ENCODE measurements at places on chromosomes 13 and 19.
A peak's percentile ranks its signal among the peaks of the same experiment; 100 is the strongest.

- no peak for DNase-seq
These were observed 6.8 kb downstream of the CDX2 start for GRCh38 chr13:27962128-27962841.

DNA sequence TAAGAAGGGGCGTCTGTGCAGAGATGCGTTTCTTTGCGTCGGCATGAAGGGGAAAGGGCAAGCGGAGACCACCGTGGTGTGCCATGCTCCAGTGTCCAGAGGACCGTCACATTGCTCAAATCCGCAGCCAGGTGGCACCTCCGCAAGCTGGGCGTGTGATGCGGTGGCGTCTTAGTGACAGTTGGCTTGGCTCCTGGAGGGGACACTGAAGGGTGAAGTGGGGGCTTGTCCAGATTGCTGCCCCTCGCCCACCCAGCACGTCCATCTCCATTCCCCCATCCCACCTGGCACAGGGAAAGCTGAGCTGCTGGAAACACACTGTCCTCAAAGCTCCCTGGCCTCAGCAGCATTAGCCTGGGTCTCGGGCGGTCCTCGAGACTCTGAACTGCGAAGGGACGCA, 135.3 kb downstream of the SOX1 start:
- no peak for DNase-seq

- DNase-seq: no peak
These were observed 8.2 kb downstream of the IGFL4 start for GRCh38 chr19:46032597-46033025.

- DNase-seq: no peak
These were observed 174.6 kb upstream of the LSM14A start for GRCh38 chr19:33997690-33998089.

GRCh38 chr13:66367356-66367755, 862.8 kb downstream of the PCDH9 start:
- DNase-seq: no peak

DNA sequence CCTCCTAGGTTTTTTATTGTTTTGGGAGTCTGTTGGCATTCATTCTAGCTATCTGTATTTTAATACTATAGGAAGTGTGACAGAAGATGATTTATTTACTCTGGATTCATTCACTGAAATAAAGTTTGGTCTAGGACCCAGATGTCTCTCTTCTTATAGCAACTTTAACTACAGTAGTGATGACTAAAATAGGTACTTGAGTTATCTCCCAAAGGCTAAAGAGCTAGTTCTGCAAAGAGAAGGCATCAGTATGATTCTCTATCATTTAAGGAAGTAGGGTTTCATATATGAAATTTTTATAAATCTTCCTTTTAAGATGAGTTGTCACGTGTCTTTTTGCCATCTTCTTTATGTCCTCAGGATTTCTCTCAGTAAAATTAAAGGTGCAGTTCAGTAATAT, 507.4 kb downstream of the KCTD12 start:
- DNase-seq: no peak

GRCh38 chr19:17107546-17108452, 32.2 kb downstream of the MYO9B start:
- no peak for DNase-seq

GRCh38 chr19:30682146-30682998, 310.2 kb downstream of the ZNF536 start:
- no peak for DNase-seq

DNA sequence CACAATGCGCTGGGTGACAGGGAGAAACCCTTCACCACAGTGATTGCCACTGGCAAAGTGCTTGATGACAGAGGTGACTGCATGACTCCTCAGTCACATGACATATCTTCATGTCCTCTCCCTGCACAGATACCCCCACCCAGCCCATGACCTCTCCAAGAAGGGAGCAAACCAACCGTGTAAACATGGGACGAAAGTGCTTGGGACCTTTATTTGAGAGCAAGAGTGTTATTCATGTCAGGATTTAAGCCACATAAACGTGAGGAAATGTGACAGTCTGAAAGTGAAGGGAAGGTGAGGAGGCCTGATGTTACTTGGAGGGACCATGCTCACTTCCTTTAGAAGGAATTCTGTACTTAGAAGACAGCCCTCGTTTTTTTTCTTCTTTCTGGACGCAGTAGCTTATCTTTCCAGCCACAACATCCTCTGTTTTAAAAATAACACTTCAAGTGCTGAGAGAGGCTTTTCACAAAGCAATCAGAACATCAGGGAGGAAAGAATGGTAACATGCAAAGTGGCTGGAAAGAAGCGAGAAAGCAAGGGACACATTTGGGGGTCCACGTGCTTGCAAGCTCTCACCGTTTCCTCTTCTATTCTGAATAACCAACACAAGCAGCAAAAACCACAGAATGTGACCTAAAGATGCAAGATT, 35.6 kb downstream of the EPS15L1 start:
- no peak for DNase-seq

- no peak for DNase-seq
These were observed 65.9 kb upstream of the ADGRL1 start for GRCh38 chr19:14271840-14272239.

DNA sequence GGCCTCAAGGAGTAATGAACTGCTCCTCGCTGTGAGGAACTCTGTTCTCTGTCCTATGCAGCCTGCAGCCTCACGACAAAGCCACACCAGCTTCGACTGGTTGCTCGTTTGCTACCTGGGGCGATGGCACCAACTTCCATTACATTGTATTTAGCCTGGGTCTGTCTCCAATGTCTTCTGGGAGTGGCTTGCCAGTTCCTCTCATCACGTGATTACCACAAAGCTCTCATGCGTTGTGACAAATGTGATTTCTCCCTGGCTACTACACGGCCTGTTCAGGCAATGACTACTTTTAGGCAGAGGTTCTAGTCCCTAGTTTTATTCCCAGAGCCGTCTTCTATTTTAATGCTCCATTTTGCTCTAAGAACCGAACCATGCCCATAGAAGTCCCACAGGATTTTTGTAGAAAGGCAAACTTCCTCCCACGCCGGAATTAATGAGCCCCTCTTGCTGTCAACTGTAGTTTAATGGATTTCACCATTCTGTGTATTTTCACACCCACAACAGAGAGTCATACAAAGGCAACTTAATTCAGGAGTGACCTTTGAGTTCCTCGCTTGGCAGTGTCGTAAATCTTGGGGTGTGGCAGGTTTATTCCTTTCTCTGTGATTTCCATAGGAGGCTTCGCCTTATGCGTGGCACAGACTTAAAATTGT, 351.9 kb downstream of the EFNB2 start:
- no peak for DNase-seq

DNA sequence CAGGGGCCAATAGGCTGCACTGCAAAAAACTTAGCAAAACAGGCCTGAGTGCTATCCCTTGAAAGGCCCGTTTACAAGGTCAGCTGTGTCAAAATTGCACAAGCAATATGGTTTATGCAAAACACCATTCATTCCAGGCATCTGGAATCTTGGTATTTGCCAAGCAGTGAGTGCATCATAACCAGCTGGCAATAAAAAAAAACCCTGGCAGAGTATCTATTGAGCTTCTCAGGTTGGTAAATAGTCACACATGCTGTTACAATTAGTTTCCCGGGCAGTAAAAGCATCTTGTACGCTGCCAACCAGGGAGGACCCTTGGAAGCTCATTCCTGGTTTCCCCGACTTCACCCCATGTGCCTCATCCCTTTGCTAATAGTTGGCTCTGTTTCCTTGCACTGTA, 21.3 kb downstream of the ZNF77 start:
- no peak for DNase-seq

GRCh38 chr19:51460164-51460992, 2.1 kb upstream of the SIGLEC8 start:
- DNase-seq: no peak

DNA sequence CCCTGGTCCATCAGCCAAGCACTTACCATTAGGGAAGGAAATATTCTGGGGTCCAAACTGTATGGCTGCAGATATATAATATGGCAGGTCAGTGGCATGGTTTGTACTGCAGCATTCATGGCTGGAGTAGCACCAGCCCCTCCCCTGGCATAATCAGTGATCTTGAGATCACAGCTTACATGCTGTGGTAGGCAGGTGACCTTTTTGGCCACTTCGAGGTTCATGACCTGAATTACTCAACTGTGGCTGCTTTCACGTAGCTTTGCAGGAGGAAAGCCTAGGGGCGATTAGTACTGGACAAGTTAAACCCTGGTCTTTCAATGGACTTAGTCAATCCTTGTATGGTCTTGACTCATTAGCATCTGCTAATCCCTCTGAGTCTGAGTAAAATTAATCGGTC, 169.8 kb downstream of the SPRY2 start:
- DNase-seq: no peak

DNA sequence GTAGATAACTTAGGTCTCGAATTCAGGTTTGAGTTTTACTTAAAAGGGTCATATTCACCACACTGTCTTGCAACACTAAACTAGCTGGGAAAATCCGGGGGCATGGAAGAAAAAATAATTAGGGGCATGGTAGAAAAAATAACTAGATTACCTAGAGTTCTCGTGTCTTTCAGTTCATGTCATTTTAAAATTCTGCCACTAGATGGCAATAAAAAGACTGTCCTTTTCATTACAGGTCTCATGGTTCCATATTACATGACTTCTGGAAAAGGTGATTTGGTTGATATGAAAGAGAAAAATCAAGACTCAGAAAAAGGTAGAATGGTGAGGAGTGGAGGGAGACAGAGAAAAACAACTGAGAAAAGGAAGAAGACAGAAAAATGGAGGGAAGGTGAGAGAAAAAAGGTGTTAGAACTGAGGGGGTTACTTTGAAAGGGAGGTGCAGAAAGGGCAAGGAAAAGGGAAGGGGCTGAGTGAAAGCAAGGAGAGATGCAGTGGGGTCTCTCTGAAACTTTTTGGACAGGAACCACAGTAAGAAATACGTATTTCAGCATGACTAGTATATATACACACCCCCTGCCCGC, 299.0 kb downstream of the KLF12 start:
- DNase-seq: peak; percentile 23

DNA sequence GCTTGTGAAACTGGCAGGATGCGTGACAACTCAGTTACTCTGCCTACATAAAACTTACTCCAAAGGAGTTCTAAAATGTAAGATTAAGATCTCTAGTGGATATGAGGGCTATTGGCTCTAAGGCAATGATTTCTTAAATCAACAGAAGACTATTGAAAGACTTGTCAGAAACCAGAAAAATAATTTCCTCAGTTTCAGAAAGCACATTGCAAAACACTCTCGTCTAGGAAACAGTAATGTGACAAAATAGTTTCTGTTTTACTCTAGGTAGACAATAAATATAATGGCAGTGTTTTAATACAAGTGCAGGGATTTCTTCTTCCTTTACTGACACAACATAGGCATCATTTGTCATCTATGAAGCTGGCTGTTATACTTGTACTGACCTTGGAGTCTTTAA, 230.1 kb downstream of the KCTD12 start:
- no peak for DNase-seq

- no peak for DNase-seq
These were observed 411.7 kb downstream of the KCNRG start for GRCh38 chr13:50426927-50427326.

GRCh38 chr13:51218626-51219025, 3.6 kb upstream of the FAM124A start:
- no peak for DNase-seq

GRCh38 chr19:1105873-1106840, 2.4 kb downstream of the GPX4 start:
- DNase-seq: no peak

DNA sequence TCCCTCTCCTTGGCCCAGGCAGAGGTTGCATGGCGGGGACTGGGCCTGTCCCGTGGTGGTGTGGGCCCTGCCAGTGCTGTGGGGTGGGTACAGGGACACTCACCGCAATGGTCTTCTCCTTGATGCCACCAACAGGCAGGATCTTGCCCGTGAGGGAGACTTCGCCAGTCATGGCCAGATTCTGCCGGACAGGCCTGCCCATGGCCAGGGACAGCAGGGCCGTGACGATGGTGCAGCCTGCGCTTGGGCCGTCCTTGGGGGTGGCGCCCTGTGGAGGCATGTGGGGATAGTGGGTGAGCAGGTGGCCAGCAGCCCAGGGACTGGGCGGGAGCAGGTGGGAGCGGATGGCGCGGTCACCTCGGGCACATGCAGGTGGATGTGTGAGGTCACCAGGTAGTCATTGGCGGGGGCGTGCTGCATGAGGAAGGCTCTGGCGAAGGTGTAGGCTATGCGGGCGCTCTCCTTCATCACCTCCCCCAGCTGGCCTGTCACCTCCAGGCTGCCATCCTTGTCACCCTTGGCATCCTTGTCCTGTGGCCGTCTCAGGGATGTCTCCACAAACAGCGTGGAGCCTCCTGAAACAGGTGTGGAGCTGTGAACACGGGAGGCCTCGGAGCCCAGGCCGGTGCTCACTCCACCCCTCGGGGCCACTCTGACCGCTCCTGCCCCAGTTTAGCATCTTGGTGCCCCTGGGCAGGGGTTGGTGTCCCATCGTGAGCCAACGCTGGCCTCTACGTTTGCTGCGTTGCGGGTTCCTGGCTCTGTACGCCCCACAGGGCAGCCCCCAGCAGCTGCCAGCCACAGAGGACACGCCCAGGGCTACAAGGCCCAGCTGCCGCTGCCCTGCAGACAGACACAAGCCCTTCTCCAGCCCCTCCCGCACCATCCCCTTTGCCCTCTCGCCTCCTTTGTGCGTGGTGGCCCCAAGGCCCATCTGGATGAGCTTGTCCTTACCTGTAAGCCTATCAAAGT, 3.4 kb downstream of the RPL36 start:
- no peak for DNase-seq

DNA sequence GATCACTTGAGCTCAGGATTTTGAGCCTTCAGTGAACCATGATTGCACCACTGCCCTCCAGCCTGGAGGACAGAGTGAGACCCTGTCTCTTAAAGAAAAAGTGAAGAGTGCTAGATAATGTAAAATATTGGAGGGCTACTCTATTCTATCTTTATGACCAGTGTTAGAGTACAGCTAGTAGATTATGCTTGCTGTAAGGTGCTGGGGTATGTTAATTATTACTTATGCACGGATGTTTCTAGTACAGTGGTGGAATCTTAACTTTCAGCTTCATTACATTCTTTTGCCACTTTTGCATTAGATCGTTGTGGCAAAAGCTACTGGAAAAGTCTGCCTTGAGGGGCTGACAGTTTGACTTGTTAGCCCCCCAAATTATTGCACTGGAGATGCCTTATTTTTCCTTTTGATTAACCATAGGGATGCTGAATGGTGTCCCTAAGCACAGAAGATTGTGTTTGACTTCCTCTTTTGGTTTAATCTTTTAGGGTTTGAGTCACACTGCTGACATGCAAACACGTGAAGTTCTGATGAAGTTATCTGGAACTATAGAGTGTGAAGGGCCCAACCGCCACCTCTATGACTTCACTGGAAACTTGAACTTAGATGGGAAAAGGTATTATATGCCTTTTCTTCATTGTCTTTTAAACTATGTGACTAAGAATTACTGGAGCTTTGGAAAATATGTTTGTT, 169.8 kb downstream of the ATP8A2 start:
- no peak for DNase-seq

- no peak for DNase-seq
These were observed 1381.5 kb upstream of the SPRY2 start for GRCh38 chr13:81722456-81722855.

- no peak for DNase-seq
These were observed 1.3 kb downstream of the TRIP10 start for GRCh38 chr19:6740589-6741343.

GRCh38 chr13:26155568-26155967, 66.5 kb downstream of the RNF6 start:
- DNase-seq: no peak
